CD4-positive, alpha-beta T cell treated with Interleukin-6 for 4 hours (primary cell): ENCODE measurements at places on chromosomes 16 and 17.

- DNase-seq = no peak
Observed at GRCh38 chr16:53865494-53865863, 161.5 kb downstream of the FTO start.

DNA sequence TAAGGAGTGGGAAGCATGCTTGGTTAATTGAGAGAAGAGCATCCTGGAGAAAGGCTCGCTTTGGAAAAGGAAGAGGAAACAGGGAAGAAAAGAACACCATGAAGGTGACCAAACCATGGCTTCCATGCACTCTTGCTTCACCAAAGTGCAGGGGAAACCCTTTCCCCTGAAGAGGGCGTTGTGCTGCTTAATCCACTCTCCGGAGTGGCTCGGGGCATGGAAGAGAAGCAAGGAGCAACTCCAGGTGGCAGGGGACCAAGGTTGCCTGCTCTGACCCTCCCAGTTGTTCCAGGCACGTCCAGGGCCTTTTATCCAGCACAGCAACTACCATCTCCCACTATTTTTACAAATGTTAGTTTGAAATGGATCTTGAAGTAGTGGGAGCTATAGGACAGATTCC is 108.1 kb downstream of the STX8 start:
- no peak for DNase-seq

DNA sequence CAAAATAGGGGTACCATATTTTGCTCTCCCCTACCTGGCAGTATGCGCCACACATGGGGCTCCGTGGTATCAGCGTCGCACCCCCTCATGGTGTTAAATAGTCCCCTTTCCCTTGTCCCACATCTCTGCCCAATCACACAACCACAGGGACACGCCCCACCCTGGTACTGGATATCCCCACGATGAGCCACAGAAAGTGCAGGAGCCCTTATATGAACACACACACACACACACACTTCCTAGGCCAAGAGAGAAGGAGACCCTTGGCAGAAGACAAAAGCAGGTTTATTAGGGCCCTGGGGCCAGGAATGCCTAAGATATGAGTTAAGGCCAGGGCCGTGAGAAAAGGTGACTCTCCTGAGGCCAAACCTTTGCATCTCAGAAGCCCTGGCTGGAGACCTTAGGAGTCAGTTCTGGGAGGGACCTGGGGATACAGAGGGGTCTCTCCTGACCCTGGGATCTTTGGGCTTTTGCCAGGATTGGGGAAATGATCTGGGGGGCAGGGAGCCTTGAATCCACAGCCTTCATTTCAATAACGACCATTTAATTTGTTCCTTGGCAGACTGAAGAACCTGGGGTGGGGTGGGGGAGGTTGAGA is 11.6 kb downstream of the COPZ2 start:
- DNase-seq = no peak

GRCh38 chr17:81701288-81702071 is 1.7 kb upstream of the MRPL12 start:
- DNase-seq = no peak

DNA sequence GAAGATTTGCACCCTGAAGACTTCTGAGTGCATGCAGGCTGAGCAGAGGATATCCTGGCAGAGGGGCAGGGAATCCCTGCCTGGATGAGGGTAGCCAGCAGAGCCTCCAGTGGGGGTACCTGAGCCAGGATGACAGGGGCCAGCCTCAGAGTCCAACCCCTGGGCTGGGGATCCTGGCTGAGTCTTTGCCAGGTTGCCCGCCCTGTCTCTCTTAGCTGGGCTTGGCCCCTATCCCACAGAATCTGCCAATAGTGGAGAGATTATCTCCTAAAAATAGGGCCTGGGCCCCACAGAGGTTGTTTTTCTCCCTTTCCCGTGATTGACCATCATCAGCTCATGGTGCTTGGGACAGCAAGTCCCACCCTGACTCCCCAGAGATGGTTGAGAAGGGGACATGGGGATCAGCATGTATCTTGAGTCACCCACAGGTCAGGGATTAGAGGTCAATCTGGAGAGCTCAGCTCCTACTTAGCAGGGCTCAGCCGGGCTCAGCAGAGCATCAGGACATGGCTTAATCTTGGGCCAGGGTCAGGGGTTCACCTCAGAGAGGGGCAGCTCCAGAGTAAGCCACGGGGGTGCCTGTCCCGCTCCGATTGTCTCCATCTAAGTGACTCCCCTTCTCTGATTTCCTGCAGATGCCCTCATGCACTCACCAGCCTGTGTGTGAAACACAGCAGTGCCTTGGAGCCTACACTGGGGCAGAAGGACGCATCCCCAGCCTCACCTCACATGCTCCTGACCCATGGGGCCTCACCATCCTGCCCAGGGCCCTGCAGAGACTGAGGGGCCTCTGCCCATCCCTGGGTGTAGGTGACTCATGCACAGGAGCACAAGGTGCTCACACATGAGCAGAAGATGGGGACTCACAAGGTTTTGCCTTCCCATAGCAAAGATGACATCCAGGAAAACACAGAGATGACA is 11.5 kb downstream of the CDH16 start:
- no peak for DNase-seq

DNA sequence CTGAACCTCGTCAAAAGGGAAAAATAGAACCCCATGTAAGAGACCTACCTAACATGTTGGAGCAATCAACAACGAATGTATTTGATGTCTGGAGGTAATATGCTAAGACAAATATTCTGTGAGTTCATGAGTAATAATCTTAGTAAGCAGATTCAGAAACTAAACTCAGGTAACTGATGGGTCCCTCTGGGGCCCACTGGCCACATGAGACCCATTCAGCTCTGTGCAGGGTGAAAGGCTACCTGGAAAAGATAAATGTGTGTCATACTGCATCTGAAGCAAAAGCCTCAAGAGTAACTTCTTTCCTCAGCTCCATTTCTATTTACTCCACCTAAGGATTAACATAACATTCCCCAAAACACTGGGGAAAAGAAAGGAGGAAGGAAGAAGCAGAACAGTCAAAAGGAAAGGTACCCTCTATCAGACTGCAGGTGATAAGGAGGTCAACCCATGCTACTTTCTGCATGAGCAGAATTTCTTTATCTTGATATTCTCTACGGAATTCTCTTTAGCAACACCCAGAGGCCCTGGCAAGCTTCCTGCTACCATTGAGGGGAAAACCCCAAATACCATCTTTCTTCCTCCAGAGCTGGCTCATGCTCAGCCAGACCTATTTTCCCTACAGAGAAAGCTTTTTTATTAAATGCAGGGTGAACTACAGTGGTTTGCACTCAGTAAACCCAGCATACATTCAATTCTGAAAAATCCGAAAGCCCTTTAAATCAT is 37.7 kb upstream of the ABCA6 start:
- no peak for DNase-seq

DNA sequence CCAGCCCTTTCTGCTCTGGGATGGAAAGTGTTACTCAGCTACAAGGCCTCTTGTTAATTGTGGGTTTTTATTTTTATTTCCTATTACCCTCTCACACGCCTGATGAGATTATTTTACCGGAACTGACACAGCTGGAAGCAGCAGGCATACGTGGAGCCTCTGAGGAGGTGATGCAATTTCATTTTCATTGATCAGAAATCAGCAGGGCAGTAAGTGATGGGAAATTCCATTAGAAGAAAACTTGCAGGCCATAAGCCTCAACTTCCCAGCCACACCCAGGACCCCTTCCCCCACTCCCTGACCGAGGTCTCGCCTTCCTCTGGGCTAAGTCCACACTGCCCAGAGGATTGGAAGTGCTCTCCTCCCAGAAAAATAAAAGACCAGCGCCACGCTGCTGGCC is 69.7 kb downstream of the ZFHX3 start:
- no peak for DNase-seq

GRCh38 chr16:29011112-29011511 is 26.3 kb downstream of the LAT start:
- DNase-seq = peak; percentile 41

- no peak for DNase-seq
Observed at GRCh38 chr17:74289688-74290087, 15.7 kb downstream of the DNAI2 start.

DNA sequence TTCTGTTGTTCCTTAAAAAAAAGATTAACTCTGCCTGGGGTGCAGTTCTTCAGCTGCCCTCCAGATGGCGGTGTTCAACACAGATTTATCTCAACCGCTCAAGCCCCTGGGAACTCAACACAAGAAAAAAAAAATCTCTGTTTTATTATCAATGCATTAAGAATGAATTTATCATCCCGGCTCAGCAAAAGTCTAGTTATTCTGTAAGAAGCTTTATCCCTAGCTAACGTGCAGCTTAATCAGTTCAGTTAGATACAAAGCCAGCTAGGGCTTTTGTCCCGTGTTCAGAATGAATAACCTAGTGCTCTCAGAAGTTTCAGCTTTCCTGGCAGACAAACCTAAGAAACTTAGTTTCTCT is 475.9 kb upstream of the CCL2 start:
- DNase-seq = peak; percentile 31

GRCh38 chr16:22272870-22273650 is 24.1 kb upstream of the POLR3E start:
- no peak for DNase-seq

GRCh38 chr17:54745239-54745638 is 155.4 kb upstream of the TOM1L1 start:
- DNase-seq = no peak

DNA sequence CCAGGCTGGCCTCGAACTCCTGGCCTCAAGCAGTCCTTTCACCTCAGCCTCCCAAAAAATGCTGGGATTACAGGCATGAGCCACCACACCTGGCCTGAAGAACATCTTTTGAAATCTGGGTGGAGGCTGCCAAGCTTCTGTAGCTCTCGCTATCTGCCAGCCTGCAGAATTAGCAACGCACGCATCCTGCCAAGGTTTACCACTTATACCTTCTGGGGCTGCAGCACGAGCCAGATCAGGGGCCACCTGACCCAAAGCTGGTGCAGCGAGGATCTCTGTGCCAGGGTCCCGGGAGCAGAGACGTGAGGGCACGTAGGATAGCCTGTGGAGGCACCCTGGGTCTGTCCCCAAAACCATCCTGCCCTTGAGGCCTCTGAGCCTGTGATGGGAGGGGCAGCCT is 22.2 kb downstream of the SLC38A8 start:
- no peak for DNase-seq

DNA sequence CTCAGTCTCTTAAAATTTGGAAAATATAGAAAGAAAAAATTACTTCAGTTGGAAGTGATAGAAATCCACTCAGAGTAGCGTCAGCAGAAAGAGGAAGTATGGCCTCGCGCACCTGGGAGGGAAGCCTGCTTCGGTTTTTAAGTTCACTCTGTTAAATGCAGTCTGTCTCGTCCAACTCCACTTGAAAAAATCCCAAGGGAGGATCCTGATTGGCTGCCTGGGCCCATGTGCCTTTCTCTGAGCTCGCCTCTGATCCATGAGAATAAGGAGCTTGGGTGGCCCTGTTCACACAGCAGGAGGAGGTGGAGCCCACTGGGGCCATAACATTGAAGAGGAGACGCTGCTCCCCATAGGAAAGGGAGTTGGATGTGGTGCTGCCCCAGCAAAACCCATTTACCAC is 40.7 kb downstream of the DNAJA2 start:
- no peak for DNase-seq

GRCh38 chr16:66928702-66929388 is 3.5 kb upstream of the RRAD start:
- DNase-seq = peak; percentile 41

- no peak for DNase-seq
Observed at GRCh38 chr17:917941-918740, 61.4 kb downstream of the NXN start.

- DNase-seq = no peak
Observed at GRCh38 chr17:76176701-76177574, 35.9 kb upstream of the FOXJ1 start.

GRCh38 chr17:28282596-28282995 is 36.4 kb upstream of the TMEM97 start:
- DNase-seq = no peak

GRCh38 chr16:25707982-25708583 is 16.3 kb downstream of the HS3ST4 start:
- DNase-seq = no peak

DNA sequence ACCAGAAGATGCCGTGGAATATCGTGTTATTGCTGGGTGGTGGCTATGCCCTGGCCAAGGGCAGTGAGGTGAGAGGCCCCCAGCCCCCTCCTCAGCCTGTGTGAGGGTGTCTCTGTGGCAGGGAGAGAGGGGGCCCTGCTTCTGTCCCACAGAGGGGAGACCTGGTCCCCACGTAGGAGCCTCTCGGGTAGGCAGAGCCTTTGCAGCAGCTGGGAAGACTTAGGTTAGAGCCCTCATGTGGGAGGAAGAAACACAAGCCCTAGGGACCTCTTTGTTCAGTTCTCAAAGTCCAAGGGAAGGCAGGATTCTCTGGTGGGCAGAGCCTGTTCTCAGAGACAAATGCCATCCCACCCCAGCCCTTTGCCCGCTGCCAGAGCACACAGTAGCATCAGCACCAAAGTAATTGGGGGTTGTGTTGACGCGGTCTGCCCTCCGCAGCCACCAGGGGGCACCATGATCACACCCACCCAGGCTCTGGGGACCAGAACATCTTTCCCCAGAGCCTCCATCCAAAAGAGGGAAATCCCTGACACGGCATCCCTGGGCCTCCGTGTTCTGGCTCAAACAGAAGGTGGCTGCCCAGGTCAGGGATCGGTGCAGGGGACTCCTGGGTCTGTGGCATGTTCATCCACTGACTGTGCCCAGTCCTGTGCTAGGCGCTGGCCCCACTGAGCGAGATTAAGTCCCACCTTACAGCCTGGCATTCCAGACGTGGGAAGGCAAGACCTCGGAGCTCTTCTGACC is 11.5 kb upstream of the FOXN1 start:
- peak; percentile 84 for DNase-seq

GRCh38 chr17:29357821-29358232 is 32.3 kb upstream of the TAOK1 start:
- DNase-seq = no peak

- DNase-seq = no peak
Observed at GRCh38 chr16:24488045-24488444, 51.3 kb upstream of the RBBP6 start.

DNA sequence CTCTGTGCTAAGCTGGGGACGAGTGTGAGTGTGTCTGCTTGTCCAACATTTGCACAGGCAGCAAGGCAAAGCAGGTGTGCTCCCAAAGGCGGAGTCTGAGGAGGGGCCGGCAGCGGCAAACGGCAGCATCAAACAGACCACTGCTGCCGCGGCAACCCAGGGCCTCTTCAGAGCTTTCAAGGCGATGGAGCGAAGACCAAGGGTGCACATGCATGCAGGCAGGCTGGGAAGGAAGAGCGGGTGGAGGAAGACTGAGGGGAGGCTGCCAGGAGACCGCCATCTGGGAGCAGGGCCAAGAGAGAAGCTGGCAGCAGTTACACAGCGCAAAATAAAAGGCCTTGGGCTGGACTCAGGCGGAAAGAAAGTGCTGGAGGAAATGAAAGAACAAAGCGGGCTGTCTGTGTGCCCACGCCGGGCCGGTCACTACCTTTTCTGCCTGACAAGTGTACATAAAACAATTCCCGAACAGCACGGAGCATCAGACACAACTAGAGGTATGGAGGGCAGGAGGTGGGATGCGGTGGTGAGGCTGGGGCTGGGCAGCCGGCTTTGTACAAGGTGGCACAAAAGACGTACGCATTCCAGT is 8.5 kb downstream of the TIMM22 start:
- no peak for DNase-seq
